Activated T-cell treated with anti-CD3 and anti-CD28 coated beads, Interleukin-2, amount 50 U/mL, for 48 hours (primary cell): ENCODE measurements at places on chromosomes 12 and 14.

- DNase-seq: no peak
Observed at GRCh38 chr14:73788701-73789551, 62.7 kb upstream of the PTGR2 start.

DNA sequence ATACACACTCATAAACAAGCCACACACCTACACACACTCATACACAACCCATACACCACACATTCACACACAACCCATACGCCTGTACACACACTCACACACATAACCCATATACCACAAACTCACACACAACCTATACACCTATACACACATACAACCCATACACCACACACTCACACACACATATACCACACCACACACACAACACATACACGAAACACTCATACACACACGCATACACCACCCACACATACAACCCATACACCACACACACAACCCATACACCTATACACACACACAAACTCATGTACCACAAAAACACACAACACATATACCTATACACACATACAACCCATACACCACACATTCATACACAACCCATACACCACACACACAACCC lies 164.3 kb downstream of the TMEM121 start:
- DNase-seq: no peak

- no peak for DNase-seq
Observed at GRCh38 chr12:101761781-101762180, 22.5 kb upstream of the SYCP3 start.

GRCh38 chr12:116210762-116211161 lies 66.7 kb downstream of the MED13L start:
- no peak for DNase-seq

DNA sequence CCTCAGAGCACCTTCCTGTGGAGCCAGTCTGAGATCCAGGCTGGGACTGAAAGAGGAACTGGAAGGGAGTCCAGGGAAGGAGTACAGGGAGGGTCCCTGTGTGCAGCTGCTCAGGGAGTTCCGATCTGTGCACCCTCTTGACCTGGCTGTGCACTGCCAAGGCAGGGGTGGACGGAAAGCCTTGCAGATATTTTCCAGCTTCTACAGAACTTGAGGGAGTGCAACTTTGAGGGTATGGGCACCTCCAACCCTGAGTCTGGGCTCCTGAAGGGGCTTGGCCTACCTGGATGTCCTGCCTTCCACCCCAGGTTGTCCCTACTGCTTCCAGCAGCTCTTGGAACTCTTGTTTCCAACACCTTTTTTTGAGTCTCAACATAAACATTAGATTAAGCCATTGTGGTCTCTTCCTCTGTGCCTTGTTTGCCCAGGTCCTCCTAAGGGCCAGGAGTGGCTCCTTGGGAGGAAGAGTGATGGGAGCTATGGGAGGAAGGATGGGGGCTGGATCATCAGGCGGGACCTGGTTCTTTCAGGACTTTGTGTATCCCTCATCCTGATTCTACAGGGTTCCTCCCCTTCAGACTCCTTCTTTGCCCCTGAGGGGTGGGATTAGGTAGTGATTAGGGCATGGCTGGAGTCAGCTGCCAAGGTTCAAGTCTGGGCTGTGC lies 3.5 kb downstream of the KRT7 start:
- no peak for DNase-seq

GRCh38 chr12:89529738-89530137 lies 3.9 kb upstream of the POC1B start:
- no peak for DNase-seq

GRCh38 chr12:28777603-28778365 lies 371.3 kb upstream of the FAR2 start:
- DNase-seq: no peak

GRCh38 chr12:98868076-98868475 lies 223.0 kb downstream of the APAF1 start:
- DNase-seq: no peak

DNA sequence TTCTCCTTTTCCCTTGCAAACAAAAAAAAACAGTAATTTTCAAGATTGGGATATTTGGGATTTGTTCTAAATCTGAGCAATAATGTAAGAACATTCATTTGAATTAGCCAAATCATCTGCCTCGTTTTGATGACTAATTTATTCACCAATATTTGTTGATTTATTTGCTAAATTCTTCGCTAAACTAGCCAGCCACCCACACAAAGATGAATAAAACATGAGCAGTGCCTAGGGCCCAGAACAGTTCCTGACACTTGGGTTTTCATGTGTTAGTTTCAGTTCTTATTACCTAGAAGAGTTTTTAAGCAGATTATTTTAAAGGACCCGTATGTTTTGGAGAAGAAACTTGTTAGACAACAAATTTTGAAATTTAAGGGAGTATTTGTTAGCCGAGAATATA lies 1.4 kb downstream of the ETNK1 start:
- no peak for DNase-seq

- DNase-seq: no peak
Observed at GRCh38 chr12:87266305-87266704, 762.9 kb downstream of the C12orf50 start.

DNA sequence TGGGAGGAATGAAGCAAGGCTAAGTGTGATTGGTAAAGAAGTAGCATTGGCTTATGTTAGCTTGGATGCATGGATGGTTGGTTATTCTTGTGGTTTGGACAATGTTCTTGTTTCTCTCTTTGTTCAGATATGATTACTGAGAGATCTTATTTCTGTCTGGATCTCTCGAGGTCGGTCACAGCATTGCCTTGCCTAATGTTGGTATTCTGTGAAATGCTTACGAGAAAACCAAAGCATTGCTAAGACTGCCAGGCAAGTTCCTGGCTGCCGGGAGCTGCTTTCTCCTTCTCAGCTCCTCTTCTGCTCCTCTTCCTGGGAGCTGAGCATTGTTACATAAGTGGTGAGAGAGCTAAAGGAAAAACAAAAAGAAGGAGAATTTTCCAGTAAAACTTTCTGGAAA lies 7.4 kb upstream of the RND1 start:
- DNase-seq: no peak

DNA sequence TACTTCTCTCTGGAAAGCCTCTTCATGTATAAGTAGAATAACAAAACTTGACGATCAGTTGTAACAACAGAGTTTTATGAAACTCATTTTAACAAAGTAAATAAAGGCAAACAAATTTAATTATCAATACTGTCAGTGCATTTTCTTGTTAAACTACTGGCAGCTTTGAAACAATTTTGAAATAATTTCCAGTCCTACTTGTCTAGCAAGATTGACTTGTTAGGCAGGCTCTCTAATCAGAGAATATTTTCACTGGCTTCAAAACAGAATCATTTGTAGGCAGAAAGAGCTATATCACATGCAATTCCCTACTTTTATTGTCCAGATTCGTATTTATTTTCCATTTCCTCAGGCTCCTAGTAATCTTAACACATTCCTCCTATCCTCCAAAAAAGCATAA lies 45.9 kb upstream of the SLC6A13 start:
- no peak for DNase-seq

DNA sequence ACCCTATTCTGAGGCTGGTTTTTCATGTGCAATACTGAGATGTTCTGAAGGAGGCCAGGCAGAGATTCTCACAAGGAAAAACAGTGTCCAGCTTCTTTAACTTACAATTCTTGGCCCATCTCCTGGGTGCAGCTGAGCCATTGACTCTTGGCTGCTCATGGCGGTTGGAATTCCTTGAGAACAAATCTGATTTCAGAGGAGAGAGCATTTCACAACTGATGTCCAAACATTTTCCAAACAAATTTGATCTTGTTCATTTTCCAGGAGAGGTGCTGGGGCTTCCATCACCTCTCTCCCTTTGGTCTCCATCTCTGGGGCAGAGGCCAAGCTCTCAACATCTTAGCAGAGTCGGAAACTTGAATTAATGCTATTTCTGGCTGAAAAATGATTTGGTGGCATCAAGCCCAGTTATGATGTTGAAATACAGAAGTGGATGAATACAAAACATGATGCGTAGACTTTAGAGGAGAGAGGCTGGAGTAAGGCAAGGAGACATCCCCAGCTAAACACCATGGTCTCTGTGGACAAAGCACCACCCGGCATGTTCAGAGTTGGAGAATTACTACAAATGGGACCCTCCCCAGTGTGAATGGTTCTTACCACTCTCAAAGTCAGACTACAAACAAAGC lies 593.0 kb downstream of the VRK1 start:
- DNase-seq: no peak

- DNase-seq: no peak
Observed at GRCh38 chr12:4388662-4389061, 9.2 kb upstream of the FGF23 start.

- DNase-seq: no peak
Observed at GRCh38 chr12:63927511-63927910, 83.0 kb downstream of the SRGAP1 start.

- DNase-seq: no peak
Observed at GRCh38 chr12:72236071-72236705, 36.0 kb upstream of the TRHDE start.

GRCh38 chr12:6996040-6996441 lies 22.2 kb downstream of the LPCAT3 start:
- no peak for DNase-seq

GRCh38 chr12:131142891-131143657 lies 189.4 kb downstream of the ADGRD1 start:
- no peak for DNase-seq

DNA sequence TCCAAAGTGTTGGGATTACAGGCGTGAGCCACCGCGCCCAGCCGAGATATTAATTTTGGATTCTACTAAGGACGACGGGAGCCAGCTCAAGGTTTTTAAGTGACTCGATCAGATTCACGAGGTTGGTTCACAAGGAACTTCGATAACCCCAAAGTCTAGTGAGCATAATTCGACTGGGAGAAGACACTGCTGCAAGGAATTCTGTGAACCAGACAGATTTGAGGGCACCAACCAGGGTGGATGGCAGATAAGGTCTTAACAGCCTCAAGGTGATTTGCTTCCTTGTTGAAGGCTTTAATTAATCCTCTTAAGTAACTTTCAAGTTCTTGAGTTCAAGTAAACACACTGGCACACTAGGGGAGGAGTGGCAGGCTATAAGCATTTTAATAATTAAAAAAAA lies 1.1 kb upstream of the KLHDC2 start:
- no peak for DNase-seq

DNA sequence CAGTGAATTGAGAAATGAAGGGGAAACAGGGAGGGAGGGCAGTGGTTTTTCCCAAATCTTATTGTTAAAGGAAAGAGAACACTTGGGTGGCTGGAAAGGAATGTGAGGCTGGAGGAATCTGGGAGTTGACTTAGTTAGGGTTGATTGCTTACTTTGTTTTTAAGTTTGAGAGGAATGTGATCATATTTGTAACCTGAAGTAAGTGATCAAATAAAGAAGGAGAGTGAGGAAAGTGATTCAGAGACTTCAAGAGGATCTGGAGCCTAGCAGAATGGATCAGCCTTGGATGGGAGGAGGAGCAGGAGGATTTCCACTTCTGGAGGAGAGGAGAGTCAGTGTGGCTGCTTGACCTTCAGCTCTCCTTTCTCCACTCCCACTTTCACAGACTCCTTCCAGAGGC lies 6.0 kb upstream of the LRP6 start:
- DNase-seq: no peak

- DNase-seq: peak; percentile 49
Observed at GRCh38 chr12:124588751-124589267, 21.4 kb upstream of the NCOR2 start.

- no peak for DNase-seq
Observed at GRCh38 chr12:57008178-57008577, 1.8 kb upstream of the ZBTB39 start.

DNA sequence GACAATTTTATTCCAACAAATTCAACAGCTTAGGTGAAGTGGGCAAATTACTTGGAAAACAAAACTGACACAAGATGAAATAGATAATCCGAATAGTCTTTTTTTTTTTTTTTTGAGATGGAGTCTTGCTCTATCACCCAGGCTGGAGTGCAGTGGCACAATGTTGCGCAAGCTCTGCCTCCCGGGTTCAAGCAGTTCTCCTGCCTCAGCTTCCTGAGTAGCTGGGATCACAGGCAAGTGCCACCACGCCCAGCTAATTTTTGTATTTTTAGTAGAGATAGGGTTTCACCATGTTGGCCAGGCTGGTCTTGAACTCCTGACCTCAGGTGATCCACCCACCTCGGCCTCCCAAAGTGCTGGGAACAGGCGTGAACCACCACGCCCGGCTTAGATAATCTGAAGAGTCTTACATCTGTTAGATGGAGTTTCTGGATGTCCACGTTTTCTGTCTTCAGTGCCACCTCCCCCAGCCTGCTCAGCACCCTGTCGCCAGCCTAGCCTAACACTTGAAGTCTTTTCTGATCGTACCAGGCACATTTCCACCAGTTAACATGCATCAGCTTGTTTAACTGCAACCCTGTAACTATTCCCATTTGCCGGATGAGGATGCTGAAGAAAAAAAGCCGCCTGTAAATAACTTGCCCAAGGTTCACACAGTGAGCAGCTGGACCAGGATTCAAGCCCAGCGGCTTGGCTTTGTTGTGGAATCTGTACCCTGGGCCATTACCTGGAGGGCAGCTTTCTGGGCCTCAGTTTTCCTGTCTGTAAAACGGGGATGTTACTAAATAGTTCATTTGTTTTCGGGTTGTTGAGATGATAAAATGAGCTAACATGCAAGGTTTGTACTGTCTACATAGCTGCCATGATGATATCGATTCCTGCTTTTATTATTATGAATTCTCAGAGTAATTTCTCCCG lies 26.4 kb downstream of the FBRSL1 start:
- DNase-seq: no peak

DNA sequence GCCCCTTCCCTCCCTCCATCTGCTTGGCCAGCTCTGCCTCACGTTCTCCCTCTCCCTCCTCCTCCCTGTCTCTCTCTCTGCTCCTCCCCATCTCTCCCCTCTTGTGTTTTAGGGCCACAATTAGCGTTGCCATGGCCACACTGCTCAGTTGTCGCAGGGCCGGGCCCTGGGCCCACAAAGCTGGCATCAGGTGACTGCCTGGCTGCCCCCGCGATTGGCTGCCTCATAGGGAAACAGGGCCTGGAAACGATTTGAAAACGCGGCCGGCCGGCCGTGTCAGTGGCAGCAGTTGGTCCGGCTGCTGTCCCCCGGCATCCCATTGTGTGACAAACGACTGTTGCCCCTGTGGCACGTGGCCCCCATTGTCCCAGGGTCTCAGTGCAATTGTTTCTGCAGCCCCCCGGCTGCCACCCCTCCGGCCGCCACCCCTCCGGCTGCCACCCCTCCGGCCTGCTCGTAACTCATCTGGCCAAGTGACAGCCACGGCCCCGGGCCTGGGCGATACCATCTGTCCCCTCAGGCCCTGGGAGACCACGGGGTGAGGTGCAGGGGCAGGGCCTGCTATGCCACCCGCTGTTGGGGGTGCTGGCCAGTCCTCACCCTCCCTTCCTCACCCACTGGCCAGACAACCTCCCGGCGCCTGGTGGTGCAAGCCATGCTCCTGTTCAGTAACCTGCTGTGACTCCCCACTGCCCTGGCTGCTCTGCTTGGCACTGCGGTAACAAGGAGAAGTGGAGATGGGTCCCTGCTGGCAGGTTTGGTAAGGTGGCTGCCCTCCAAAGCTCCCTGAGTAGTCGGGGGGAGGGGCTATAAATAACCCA lies 17.4 kb downstream of the FOXN4 start:
- DNase-seq: no peak

DNA sequence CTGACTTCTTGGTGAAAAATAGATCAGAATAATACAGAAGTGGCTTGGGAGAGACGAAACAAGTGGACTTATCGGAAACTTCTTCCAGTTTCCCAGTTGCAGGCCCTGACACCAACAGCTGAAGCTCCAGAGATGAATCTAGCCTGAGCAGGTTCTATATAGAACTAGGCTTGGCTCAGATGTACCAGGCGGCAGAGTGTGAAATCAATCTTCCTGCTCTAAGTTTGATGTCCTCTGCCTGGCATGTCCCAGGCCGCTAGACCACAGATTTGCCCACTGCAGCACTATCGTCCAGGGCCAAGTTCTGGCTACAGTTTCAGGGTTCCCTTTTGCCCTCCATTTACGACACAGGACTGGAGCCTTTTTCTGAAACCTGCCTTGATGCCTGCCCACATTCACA lies 91.3 kb upstream of the PLEKHA5 start:
- no peak for DNase-seq

- peak; percentile 76 for DNase-seq
Observed at GRCh38 chr12:75977952-75978671, 53.5 kb downstream of the PHLDA1 start.
